ENCODE measurements at places on chromosomes 3 and 15. TPM values are rescaled to one million over a fixed set of nuclear protein-coding genes. Genes with fewer than 3 reads are reported as not detected.
A peak's percentile ranks its signal among the peaks of the same experiment; 100 is the strongest.

GRCh38 chr3:19331931-19332330, 183.6 kb downstream of the KCNH8 start:
- no peak for DNase-seq

GRCh38 chr3:145333931-145334330, 827.1 kb downstream of the PLOD2 start:
- DNase-seq = no peak

The IQCF5 gene
- not detected for total RNA-seq

The ALS2CL gene
- 4.3 TPM for total RNA-seq

DNA sequence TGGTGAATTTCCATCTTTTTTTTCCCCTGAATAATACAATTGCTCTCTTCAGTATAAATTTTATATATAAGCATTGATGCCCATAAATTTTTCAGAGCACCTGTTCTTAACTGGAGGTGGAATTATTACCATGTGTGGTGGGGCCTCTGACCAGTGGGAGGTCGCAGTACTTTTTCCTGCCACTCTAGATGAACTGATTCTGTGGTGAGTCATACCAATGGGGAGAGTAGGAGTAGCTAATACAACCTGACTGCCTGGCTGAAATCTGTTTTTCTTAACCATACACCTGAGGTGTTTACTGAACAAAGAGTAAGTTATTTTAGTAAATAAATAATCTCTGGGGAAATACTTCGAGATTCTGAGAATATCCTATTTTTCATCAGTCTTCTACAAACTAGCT, 67.2 kb downstream of the UNC13C start:
- no peak for DNase-seq

- no peak for DNase-seq
Observed at GRCh38 chr3:169627073-169627472, 36.4 kb downstream of the MECOM start.

DNA sequence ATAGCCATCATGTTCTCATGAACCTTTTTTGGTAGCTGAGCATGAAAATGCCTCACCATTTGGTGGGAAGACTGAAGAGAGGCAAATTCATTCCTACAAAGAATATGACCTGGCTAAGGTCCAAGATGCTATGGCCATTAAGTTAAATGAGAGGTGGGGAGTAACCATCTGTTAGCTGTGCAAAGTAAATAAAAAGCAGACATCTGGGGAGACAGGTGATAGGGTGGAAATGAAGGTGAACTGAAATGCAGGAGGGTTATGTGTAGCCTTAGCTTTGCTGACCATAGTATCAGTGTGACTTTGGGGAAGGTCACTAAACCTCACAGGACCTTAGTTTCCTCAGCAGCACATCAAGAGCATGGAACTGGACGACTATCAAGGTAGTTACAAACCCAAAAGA, 111.0 kb upstream of the STRIT1 start:
- DNase-seq = no peak

DNA sequence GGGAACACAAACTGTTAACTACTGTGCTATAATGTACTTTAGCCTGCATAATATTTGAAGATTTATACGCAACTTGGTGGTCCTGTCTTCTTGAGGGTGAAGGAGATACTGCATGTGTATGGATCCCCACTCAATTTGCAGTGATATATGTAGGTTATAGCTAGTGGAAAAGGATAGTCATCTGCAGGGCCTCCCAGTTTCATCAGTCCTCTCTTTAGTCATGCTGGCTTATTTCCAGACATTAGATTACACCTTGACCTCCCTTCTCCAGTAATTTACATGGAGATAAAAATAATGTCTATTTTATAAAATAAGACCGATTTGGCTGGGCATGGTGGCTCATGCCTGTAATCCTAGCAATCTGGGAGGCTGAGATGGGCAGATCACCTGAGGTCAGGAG, 3.7 kb downstream of the NR1D2 start:
- DNase-seq = no peak

The RAB6B gene
- 1.7 TPM for total RNA-seq

DNA sequence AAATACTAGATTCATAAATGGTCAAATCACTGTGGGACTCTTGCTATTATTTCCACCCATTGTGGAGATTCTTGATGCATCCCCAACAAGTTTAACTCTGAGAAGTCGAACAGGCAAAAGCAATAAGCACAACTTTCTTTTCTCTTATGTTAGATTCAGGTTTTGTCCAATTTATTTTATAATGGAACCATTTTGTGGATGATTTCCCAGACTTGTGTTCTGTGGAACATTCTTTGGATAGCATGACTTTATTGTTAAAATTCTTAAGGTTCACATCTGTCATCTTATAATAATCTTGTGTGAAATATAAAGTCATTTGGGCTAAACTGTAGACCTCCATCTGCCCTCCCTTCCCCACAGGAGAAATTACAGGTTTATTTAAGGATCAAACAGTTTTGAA, 213.7 kb downstream of the LPP start:
- no peak for DNase-seq

- DNase-seq = no peak
Observed at GRCh38 chr15:80527406-80527805, 123.2 kb downstream of the ARNT2 start.

- DNase-seq = no peak
Observed at GRCh38 chr3:49771340-49771938, 14.9 kb downstream of the IP6K1 start.

GRCh38 chr15:67161881-67162280, 92.6 kb downstream of the AAGAB start:
- no peak for DNase-seq

The LSAMP gene
- 19.7 TPM for total RNA-seq

- peak; percentile 17 for DNase-seq
Observed at GRCh38 chr3:194271460-194272035, 79.6 kb downstream of the CPN2 start.

The EPHB1 gene
- 2.2 TPM for total RNA-seq

- no peak for DNase-seq
Observed at GRCh38 chr3:22886439-22887068, 316.6 kb upstream of the UBE2E2 start.

DNA sequence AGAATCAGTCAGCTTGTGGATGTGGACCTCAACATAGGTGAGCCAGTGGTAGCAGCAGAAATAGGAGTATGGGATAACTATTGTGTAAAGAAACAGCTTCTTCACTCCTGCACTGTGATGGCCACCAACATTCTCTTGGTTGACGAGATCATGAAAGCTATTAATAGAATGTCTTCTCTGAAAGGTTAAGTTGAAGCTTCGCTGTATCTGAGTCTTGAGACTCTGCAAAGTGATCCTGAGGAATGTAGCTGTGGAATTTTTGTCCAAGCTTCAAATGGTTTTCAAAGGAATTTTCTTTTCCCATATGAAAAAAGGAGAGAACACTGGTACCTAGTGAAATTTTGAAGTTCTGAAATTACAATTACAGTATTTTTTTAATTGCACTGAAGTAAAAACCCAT, 146.3 kb downstream of the GMNC start:
- DNase-seq = no peak

The THPO gene
- total RNA-seq = 0.36 TPM

The CHL1 gene
- 47.6 TPM for total RNA-seq

The MOBP gene
- not detected for total RNA-seq

The TMEM212 gene
- not detected for total RNA-seq

DNA sequence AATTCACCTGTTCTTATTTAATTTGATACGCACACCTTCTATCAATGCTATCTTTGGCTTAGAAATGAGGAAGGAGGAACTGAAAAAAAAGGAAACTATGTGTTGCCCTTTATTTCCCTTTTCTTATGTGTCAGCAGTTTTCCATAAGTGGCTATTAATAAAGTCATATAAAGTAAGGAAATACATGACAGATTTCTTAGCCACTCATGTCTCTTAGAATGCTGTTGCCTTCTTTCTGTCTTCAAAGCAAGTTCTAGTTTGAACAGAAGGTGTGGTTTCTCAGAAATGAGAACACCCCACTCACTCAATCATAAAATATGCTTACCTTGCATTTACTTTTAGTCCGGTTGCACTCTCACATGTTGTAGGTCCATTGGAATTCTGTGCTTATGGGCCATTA, 640.5 kb upstream of the GRM7 start:
- DNase-seq = no peak

GRCh38 chr3:77446761-77447160, 406.9 kb downstream of the ROBO2 start:
- no peak for DNase-seq

GRCh38 chr3:187021748-187022402, 91.5 kb downstream of the ST6GAL1 start:
- DNase-seq = no peak

DNA sequence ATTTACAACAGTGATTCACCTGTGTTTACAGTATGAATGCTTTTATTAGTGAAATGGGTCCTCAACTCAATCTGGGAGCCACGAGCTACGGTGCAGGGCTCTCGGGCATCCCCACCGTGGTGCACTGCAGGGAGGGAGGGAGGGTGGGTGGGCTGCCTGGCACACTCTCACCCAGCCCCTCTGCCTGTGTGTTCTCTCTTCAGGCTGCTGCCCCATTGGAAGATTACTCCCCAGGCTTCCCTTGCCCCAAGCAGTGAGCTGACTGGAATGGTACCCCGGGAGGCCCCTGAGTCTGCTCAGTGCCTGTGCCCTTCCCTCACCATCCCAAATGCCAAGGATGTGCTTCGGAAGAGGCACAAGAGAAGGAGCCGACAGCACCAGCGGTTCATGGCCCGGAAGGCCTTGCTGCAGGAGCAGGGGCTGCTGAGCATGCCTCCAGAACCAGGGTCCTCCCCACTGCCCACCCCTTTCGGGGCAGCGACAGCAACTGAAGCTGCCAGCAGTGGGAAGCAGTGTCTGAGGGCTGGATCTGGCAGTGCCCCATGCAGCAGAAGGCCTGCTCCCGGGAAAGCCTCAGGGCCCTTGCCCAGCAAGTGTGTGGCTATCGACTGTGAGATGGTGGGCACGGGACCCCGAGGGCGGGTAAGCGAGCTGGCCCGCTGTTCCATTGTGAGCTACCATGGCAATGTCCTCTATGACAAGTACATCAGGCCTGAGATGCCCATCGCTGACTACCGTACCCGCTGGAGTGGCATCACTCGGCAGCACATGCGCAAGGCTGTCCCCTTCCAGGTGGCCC, 5.0 kb downstream of the AEN start:
- no peak for DNase-seq

DNA sequence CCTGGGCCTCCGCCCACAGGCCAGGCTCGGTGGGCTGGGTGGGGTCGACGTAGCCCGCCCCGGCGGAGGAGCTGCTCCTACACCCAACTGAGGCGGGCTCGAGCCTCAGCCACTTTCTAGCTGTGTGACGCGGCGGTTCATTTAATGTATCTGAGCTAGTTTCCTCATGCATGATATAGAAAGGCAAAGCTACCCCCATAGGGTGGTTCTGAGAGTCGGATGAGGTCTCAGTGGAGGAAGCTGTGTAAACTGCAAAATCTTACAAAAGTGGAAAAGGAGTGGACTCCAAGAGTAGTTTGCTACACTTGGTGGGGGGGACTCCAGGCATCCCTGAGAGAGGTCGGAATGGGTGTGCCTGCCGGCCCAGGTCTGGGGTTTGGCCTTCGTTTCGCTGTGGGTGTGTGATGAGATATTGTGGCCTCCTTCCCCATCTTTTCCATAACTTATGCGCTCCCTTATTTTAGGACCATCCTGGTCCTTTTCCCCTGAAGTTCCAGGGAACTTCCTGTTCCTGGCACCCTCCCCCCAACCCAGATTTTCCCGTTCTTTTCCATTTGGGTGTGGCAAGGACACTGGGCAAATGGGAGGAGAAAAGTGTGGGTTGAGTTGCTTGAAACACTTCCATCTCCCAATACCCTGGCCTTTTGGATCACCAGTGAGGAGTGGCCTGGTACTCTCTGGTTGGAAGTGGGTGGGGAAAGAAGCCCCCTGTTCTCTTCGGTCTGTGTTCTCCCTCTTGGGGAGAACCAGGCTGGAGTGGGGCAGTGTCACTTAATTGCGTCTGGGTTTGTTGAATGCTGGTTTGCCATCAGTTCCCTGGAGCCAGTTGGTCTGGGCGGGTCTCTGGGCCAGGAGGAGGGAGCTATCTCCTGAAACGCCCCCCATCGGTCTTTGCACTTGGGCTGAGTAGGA, 1.1 kb downstream of the PDIA5 start:
- no peak for DNase-seq

- DNase-seq = no peak
Observed at GRCh38 chr15:76338486-76339304, 2.1 kb downstream of the ISL2 start.

DNA sequence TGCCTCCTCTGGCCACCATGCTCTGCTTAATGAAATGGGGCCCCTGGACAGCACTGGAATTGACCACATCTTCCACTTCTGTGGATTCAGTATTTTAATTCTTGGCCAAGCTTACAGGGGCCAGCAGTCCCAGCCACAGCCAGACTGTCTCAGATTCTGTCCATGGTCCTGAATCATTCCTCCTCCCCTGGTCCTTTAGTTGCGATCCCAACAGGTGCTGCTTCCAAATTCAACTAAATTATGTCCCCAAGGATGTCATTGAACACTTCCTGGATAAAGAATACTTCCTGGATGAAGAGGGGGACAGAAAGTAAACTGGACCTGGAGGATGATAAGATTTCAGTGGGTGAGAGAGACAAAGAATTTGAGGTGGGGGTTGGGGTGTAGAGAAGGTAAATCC, 111.1 kb upstream of the FOXB1 start:
- DNase-seq = no peak

DNA sequence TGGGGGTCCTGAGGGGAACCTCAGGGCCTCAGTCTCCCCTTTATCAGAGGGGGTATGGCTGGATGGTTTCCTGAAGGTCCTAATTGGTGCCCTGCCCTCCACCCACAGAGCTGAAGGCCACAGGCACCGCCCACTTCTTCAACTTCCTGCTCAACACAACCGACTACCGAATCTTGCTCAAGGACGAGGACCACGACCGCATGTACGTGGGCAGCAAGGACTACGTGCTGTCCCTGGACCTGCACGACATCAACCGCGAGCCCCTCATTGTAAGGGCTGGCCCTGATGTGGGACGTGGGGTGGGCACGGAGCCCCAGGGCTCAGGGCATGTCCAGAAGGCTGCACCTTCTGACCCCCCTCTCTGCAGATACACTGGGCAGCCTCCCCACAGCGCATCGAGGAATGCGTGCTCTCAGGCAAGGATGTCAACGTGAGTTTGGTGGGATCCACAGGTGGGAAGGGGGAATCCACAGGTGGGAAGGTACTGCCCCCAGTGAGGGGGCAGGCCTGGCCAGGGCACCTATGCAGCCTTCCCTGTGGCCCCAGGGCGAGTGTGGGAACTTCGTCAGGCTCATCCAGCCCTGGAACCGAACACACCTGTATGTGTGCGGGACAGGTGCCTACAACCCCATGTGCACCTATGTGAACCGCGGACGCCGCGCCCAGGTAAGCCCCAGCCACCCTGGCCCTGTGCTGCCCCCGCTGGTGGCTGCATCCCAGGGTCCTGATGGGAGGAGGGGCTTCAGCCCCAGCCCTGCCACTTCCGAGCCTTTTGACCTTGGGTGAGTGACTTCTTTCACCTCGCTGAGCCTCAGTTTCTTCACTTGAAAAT, 17.5 kb upstream of the GNAT1 start:
- no peak for DNase-seq

GRCh38 chr3:146313746-146314111, 62.8 kb upstream of the PLSCR4 start:
- DNase-seq = no peak

GRCh38 chr15:48392356-48392755, 61.1 kb downstream of the DUT start:
- no peak for DNase-seq

- peak; percentile 86 for DNase-seq
Observed at GRCh38 chr3:194344012-194344411, 7.1 kb downstream of the CPN2 start.

- DNase-seq = no peak
Observed at GRCh38 chr15:63933522-63933921, 99.8 kb upstream of the HERC1 start.

The GOLGA8S gene
- 0.09 TPM for total RNA-seq

The TEX9 gene
- total RNA-seq = 3.8 TPM

The CFAP100 gene
- total RNA-seq = not detected

GRCh38 chr3:146966124-146966523, 361.0 kb upstream of the PLSCR5 start:
- DNase-seq = no peak
